ACHN (cell line): ENCODE measurements at places on chromosomes 3 and 15.

GRCh38 chr15:27623560-27624305 lies 475.4 kb downstream of the OCA2 start:
- no peak for DNase-seq

GRCh38 chr15:75666823-75667501 lies 19.2 kb downstream of the SNX33 start:
- DNase-seq: peak; percentile 97

DNA sequence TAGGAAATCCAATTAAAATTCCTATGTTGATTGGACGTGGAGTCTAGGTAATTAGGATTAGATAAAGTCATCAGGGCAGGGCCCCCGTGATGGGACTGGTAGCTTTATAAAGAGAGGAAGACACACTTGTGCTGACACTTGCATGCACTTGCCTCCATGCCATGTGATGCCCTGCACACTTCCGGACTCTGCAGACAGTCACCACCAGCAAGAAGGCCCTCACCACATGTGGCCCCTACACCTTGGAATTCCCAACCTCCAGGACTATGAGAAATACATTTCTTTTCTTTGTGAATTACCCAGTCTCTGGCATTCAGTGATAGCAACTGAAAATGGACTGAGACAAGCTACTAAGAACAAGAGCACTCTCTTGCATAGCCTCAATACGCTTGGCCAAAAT lies 90.6 kb downstream of the CRYGS start:
- no peak for DNase-seq

GRCh38 chr15:78842519-78842918 lies 30.2 kb upstream of the MORF4L1 start:
- no peak for DNase-seq

GRCh38 chr15:81856634-81857026 lies 189.2 kb downstream of the MEX3B start:
- DNase-seq: no peak

GRCh38 chr3:196599734-196600128 lies 31.3 kb downstream of the FBXO45 start:
- DNase-seq: no peak

DNA sequence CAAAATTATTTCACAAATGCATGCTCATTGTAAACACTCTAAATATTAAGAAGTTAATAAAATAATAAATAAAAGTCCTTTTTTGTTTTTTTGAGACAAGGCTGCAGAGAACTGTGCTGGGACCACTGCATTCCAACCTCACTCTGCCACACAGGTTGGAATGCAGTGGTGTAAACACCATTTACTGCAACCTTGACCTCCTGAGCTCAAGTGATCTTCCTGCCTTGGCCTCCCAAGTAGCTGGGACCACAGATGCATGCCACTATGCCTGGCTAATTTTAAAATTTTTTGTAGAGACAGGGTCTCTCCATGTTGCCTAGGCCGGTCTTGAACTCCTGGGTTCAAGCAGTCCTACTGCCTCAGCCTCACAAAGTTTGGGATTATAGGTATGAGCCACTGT lies 578.4 kb downstream of the ZIC1 start:
- no peak for DNase-seq

GRCh38 chr3:134228035-134228434 lies 22.6 kb downstream of the RYK start:
- DNase-seq: no peak

DNA sequence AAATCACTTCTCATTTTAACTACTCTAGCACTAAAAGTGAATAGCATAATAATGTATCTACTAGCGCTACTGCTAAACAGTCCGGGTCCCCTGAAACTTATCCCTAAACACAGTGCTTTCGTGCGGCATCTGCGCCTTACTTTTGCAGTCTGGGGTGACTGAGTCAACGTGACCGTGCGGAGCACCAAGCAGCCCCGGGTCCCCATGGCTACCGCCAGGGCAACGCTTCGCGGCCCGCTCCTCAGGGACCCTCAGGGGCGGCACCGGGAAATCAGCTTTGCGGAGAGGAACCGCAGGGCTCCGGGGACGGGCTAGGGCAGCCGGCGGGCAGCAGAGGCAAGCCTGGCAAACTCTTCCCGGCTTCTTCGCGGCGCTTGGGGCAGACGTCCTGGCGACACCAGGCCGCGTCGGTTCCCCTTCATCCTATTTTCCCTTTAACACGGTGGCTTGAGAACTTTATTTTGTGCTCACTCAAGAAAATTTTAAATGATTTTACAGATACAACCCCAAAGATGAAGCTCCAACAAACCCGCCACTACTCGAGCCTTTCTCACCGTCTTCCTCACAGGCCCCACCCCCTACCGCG lies 757 bp upstream of the DIPK2A start:
- DNase-seq: peak; percentile 47

GRCh38 chr15:101495334-101496197 lies 6.1 kb upstream of the PCSK6 start:
- no peak for DNase-seq

DNA sequence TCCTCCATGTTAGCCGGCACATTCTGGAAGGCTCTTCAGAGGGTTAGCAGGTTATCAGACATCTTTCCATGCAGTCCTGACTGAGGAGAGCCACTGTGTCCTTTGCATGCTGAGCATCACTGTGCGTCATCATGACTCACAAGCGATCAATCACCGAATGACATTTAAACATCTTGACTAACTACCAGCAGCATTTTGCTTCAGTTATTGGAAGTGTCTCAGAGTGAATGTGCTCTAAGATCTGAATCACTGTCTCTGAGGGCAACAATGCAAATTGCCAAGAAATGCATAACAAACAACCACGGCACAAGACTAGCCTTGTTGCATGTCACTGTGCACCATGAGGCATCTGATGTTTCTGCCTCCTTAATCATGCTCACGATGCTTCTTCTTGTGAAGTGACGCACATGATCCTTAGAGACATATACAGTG lies 18.3 kb upstream of the ATP8B4 start:
- peak; percentile 70 for DNase-seq

DNA sequence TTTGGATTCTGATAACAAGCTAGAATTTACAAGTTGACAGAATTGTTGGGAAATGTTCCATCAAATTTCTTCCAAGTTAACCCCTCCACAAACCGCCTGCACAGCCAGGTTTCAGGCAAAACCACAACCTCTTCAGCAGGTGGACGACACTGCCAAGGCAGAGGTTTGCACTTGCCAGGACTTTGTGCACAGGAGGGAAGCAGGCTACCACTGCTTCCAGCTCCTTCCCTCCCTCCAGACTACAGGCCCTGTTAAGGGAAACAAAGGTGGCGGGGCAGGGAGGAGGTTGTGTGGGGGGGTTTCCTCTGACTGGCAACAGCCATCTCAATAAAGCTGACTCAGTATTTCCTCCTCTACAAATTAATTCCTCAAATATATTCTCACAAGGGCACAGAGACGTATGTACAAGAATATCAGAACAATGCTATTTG lies 42.2 kb downstream of the TBC1D2B start:
- no peak for DNase-seq

GRCh38 chr3:176041812-176042211 lies 1155.5 kb downstream of the TBL1XR1 start:
- DNase-seq: no peak

DNA sequence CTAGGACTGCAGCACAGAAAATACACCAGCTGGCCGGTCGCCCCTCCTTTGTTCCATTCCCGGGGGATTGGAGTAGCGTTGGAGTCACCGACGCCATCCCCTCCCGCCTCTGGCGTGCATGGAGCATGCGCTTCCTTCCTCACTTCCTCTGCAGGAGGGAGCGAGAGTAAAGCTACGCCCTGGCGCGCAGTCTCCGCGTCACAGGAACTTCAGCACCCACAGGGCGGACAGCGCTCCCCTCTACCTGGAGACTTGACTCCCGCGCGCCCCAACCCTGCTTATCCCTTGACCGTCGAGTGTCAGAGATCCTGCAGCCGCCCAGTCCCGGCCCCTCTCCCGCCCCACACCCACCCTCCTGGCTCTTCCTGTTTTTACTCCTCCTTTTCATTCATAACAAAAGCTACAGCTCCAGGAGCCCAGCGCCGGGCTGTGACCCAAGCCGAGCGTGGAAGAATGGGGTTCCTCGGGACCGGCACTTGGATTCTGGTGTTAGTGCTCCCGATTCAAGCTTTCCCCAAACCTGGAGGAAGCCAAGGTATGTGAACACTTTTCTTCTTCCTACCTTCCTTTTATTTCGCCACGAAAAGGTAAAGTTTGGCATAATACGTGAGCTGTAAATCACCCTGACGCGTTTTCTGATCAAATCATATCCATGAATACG lies at the start of gene SCG3:
Gene SCG3, plus strand, starts transcription at position 201 of the 661 bp plus-strand sequence. Its CDS starts 253 bp downstream, at position 454.
- peak; percentile 86 for DNase-seq

GRCh38 chr3:27310688-27311087 lies 58.5 kb downstream of the NEK10 start:
- DNase-seq: no peak

DNA sequence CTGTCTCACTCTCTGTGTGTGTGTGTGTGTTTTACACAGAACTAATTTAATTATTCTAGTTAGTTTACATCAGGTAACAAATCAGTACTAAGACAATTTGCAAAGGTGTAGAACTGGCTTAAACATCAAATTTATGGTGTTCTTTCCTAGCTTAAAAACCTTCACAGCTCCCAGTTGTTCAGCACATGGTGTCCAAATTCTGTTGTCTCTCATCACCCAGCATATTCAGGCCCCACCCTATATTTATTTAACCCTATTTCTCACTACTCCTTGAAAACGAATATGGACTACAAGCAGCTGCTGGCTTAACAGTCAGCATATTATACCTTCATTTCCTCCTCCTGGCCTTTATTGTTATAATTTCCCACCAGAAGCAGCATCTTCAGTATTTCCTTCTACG lies 1.2 kb downstream of the IL20RB start:
- no peak for DNase-seq

DNA sequence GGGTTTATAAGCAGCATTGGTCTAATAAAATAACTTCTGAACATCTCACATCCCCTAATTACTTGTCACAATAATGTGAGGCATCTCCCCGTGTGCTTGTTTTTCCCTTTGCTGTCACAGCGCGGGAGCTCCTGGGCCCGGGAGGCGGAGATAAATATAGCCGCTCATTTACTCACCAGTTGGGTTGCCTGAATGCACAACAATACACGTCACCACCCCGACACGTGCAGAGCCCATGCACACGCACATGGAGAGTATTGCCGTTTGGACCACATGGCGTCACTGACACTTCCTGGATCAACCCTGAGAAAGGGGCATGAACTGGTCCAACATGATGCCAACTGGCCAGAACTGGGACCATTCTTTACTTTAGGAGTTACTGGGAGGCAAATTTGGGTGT lies 76.2 kb downstream of the MRPL46 start:
- no peak for DNase-seq

DNA sequence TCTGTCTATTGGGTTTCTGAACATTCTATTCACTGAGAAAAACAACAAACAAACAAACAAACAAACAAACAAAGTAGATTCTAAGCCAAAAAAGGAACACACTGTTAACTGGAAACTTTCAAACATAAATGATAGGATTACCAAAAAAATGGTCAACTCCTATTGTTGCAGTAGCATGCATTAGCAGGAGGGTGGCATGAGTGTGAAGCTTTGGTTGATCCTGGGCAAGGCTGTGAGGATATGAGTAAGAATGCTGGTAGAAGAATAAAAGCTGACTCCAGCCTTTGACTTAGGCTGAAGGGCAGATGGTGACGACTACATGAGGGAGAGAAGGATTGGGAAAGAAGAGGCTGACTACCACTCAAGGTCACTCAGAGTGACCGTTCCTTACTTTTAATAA lies 810.3 kb downstream of the VGLL3 start:
- DNase-seq: peak; percentile 35

- DNase-seq: peak; percentile 19
These were observed 36.2 kb upstream of the COL6A6 start for GRCh38 chr3:130480736-130481135.

- DNase-seq: no peak
These were observed 586 bp downstream of the TM4SF1 start for GRCh38 chr3:149376718-149377407.

DNA sequence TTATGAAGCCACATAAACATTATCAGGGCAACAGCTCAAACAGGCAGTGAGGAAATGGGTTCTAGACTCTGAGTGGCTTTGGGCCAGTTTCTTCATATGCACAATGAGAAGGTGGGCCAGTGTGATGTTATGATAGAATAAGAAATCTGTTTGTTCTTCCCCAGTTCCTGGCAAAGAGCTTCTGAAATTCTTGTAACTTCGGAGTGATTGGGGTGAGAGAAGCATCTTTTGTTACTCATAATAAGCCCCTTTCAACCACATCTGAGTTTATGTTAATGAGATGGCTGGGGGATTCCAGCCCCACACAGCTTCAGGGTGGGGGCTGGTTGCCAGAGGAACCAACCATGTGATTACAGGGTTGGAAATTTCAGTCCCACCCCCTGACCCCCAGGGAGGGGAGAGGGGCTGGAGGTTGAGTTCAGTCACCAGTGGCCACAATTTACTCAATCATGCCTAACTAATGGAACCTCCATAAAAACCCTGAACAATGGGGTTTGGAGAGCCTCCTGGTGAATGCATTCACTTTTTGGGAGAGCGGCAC lies 57.0 kb upstream of the FRMD4B start:
- no peak for DNase-seq

DNA sequence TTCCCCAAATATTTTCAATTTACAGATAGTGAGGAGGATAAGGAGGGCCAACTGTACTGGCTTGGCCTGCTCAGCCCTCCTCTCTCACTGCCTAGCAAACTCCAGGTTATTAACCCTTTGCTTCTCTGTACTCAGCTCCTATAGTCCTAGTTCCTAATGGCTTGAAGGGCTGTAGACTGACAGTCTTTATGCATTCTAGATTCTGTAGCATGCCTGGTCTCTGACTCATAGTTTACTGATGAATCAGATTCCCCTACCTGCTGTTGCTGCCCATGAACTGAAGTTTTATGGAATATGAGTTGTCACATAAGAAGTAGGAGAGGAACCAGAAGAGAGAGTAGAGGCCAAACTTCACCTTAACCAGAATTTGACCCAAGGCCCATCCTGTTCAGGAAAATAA lies 27.1 kb upstream of the MAP3K13 start:
- peak; percentile 77 for DNase-seq

DNA sequence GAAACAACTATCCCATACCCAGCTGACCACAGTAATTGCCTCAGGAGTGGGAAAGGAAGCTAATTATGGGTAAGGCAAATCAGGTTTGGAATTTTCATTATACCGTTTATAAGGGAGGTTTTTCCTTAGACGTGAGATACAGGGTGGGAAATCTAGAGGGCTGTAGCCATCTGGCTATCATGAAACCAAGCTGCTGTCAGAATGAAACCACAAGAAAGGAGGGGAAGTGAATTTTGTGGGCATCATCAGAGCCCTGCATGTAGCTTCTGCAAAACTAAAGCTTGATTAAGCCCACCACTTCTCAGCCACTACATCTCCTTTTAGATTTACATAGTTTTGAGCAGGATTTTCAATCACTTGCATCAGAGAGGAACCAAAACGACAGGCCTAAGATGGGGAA lies 893.5 kb downstream of the TUSC7 start:
- no peak for DNase-seq

- DNase-seq: no peak
These were observed 487.2 kb upstream of the ROBO2 start for GRCh38 chr3:76552653-76553052.

GRCh38 chr3:71050538-71051258 lies 532.8 kb downstream of the FOXP1 start:
- no peak for DNase-seq

GRCh38 chr3:112751564-112752512 lies 94.8 kb downstream of the CD200R1L start:
- DNase-seq: no peak
